ENCODE measurements at places on chromosomes 1 and 21.

- no peak for DNase-seq
Observed at GRCh38 chr1:168894397-168894903, 165.4 kb upstream of the DPT start.

- no peak for DNase-seq
Observed at GRCh38 chr1:213251972-213252371, 200.9 kb downstream of the RPS6KC1 start.

- DNase-seq = no peak
Observed at GRCh38 chr1:203098914-203099520, 13.2 kb upstream of the MYOG start.

GRCh38 chr1:219988387-219988786 is 57.9 kb downstream of the EPRS1 start:
- no peak for DNase-seq

DNA sequence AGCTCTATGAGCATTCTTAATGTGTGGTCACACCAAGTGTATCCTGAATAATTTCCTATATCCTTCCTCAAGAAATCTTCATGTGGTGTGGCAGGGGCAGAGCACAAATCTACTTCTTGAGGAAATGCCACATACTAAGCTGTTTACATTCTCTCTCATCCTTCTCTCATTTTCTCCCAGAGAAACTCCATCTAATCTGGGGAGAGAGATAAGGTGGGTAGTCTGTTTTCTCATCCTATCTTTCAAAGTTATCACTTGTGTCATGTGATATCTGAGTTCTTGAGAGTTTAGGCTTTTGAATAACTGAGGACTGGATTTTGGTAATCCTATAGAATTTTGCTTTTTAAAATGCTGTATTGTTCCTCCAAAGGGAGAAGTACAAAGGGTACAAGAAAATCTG is 141.9 kb upstream of the LRRC7 start:
- DNase-seq = no peak

DNA sequence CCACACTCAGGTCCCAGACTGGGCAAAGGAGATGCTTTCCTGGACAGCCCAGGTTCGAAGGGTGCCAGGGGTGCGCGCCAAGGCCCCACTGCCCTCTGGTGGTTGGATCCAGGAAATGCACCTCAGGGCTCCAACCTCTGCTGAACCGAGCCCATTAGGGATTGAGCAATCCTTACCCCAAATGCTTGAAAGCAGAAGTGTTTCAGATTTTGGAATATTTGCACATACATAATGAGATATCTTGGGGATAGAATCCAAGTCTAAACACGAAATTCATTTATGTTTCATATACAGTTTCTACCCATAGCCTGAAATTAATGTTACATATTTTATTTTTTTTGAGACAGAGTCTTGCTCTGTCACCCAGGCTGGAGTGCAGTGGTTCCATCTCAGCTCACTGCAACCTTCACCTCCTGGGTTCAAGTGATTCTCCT is 57.4 kb downstream of the SLC9A1 start:
- peak; percentile 79 for DNase-seq

DNA sequence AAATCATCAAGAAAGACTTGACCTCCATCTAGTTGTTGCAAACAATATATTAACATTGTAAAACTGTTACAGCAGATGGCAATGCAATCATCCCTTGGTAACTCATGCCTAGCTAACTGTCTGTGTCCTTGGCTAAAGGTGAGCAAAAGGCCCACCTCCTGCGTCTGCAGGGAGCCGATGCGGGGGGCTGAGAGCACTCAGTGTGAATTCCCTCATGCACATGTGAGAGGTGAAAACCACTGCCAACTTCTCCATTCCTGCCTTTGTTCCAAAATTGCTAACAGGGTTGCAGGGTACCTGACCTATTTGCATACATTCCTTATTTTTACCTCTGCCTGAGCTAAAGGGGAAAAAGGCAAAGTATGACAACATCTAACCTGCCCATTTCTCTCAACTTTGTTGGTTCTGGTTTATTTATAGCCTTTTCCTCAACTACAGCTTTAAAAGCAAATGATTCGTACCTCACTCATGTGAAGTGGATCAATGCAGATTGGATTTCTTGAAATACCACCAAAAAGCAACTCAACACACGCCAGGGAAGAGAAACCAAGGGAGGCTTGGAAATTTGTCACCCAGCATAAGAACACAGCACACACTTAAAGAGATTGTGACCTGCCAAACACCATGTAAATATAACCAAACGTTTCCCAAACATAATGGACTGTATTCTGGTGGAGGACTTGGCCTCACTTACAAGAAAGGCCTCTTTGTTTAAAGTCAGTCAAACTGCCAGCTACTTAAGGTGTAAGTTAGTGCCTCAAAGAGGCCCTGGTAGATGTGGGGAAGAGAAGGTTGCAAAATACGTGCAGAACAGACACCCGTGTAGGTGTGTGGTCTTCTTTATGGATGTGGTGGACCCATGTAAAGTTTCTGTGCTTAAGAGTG is 651.0 kb downstream of the SMYD3 start:
- no peak for DNase-seq

GRCh38 chr21:28752131-28752530 is 240.5 kb downstream of the LTN1 start:
- no peak for DNase-seq

DNA sequence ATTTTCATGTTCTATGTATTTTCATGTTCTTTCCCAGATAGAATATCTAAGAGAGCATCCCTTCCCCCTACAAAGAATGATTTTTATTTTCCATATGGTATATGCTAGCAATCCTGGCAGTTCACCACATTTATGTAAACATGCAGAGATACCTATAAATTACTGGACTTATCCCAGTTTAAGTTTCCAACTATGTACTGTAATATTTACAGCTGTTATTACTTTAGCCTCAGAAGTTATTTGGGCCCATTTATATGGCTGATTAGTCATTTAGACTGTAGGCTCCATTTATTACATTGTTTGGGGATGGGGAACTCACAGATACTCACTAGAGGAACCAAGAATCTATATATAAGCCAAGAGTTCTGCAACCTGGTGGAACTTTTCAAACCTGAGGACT is 84.8 kb upstream of the WARS2 start:
- no peak for DNase-seq

Data from DMS79 treated with DMSO at 0.1 percent for 48 hours (cell line).